ENCODE measurements at places on chromosomes 7 and 10. TPM values are rescaled to one million over a fixed set of nuclear protein-coding genes. Genes with fewer than 3 reads are reported as not detected.

DNA sequence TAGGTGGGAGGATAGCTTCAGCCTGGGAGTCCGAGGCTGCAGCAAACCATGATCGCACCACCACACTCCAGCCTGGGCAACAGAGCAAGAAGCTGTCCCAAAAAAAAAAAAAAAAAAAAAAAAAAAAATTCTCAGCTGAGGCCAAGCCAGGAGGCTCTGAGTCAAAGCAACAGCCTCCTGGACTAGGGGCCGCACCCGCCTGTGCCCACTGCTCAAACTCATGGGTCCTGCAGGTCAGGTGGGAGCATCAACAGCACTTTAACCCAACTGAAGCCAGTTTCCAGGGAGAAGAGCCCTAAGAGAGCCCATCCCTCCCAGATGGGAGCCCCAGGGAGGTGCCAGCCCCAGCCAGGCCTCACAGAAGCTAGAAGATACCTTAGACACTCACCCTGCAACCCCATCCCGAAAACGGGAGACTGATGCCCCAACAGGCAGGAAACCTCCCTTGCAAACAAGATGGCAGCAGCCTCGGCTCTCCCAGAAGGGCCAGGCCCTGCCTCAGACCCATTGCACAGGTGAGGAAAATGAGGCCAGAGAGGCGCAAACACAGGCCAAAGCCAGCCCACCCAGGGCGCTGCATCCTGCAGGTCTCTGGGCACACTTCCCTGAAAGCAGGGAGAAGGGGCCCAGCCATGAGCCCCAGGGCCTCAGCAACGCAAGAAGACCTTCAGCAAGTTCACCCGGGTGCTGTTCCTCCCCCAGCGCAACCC is 11.0 kb downstream of the PDGFA start:
- H3K27me3 ChIP-seq = peaks cover 12% of the 10 kb centered on the region
- no peak for DNase-seq
- no peaks in the 10 kb centered on the region for H3K4me1 ChIP-seq
- no peaks in the 10 kb centered on the region for H3K36me3 ChIP-seq

DNA sequence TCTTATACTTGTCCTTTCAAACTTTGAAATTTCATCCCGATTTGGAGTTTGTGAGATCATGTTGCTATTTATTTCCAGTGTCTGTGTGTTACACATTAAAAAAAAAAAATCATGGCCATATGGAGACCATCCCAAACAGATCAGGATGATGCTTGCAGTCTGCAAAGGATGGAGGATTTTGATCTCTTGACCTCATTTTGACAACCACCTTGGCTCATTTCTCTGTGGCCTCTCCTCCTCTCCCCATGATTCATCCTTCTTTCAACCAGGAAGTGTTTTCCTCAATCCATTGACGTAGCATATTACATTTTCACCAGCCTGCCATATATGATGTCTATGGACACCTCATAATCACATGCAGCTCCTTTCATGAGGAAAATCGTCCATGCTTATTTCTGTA is 68.9 kb upstream of the INSYN2A start:
- no peak overlapping the region for H3K4me3 ChIP-seq
- H3K27ac ChIP-seq = no peak overlapping the region
- H3K36me3 ChIP-seq = no peaks in the 10 kb centered on the region
- no peaks in the 10 kb centered on the region for H3K27me3 ChIP-seq

DNA sequence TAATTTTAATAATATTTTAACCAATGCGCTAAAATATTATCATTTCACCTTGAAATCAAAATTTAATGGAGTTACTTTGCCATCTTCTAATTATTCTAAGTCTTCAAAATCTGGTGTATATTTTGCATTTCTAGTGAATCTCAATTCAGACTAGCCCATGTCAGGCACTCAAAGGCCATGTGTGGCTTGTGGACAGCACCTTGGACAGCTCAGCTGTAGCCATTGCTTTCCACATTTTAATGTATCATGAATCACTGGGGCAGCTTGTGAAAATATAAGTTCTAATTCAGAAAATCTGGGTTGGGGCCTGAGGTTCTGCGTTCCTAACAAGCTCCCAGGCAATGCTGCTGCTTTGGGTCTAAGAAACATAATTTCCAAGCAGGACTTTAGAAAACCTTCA is 57.2 kb downstream of the MGAM2 start:
- no peak overlapping the region for H3K27ac ChIP-seq
- no peaks in the 10 kb centered on the region for H3K4me1 ChIP-seq
- no peaks in the 10 kb centered on the region for H3K36me3 ChIP-seq
- H3K27me3 ChIP-seq = no peaks in the 10 kb centered on the region

DNA sequence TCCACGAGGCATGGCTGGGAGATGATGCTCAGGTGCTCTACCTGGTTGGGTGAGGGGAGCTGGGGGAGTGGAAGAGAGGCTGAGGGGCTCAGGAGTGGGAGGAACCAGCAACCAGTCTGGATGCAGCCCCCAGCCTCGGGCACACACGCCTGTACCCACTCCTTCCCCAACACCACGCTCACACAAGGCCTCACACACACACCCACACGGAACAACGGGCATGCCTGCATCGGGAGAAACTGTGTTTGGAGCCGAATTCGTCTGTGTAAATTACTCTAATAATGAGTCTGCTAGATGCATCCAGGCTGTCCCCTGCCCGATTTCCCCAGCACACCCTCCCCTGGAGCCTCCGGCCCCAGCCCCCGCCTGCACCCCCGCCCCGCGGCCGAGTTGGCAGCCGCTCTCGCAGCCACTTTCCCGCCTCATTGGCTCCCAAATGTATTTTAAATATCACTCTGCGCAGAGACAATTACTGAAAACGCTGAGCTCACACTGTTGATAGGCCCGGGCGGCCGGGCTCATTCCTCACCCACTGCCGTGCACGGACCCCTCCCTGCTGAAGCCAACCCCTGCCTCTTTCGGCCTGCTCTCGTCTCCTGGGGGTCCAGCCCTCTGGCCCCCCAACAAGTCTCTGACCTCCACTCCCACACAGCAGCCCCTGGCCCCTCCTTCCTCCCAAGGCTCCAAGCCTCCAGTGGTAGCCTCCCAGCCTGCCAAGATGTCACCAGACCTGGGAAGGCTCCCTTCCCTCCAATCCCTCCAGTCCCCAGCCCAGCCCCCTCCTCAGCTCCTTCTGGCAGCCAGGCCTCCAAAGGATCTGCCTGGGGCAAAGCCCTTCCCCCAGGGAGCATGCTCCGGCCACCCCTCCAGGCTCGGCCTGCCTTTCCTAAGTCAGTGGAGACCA is 11.1 kb downstream of the H2BK1 start:
- no peaks in the 10 kb centered on the region for H3K36me3 ChIP-seq
- no peak overlapping the region for H3K27ac ChIP-seq
- DNase-seq = no peak
- no peaks in the 10 kb centered on the region for H3K4me1 ChIP-seq

- H3K36me3 ChIP-seq = no peaks in the 10 kb centered on the region
- no peak for DNase-seq
- no peak overlapping the region for H3K27ac ChIP-seq
- no peaks in the 10 kb centered on the region for H3K4me1 ChIP-seq
- no peak overlapping the region for H3K4me3 ChIP-seq
- no peaks in the 10 kb centered on the region for H3K27me3 ChIP-seq
These were observed 92.7 kb upstream of the RET start for GRCh38 chr10:42984035-42984610.

GRCh38 chr10:103936022-103936421 is 18.0 kb upstream of the STN1 start:
- H3K4me1 ChIP-seq = peaks cover 4% of the 10 kb centered on the region
- no peaks in the 10 kb centered on the region for H3K36me3 ChIP-seq
- H3K4me3 ChIP-seq = no peak overlapping the region
- H3K27ac ChIP-seq = no peak overlapping the region

DNA sequence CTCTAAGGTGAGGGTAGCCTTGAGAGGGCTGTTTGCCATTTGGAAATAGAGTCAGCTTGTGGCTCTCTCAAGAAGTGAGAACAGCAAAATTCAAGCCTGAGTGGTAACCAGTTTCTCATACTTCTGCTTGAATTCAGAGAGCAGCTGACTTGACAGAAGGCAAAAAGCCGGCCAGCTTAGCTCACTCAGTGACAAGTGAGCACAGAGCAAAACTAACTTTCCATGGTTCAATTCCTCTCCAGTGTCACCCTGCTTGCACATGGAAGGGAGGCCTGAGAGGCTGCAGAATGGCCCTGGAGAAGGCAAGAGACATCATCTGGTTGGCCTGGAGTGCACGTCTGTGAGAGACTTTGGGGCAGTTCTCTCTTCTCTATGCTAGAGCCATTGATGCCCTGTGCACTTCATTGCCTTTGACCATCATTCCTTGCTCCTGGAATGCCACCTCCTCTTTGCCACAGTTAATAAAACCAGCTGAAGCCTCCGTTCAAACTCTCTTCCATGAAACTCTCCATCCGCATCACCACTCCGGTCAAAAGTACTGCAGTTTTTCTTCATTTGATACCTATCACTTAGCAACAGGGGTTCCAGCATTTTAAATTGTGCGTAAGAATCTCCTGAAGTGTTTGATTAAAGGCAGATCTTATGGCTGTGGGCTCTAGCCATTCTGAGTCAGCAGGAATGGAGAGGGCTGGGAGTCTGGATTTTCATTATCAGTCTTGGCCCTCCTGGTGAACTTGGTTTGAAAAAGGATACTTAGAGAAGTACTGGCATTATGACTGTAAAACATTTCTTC is 69.8 kb upstream of the PIK3CG start:
- H3K4me3 ChIP-seq = no peak overlapping the region
- no peak overlapping the region for H3K27ac ChIP-seq
- no peak for DNase-seq
- H3K27me3 ChIP-seq = no peaks in the 10 kb centered on the region
- H3K4me1 ChIP-seq = no peaks in the 10 kb centered on the region
- H3K36me3 ChIP-seq = no peaks in the 10 kb centered on the region

DNA sequence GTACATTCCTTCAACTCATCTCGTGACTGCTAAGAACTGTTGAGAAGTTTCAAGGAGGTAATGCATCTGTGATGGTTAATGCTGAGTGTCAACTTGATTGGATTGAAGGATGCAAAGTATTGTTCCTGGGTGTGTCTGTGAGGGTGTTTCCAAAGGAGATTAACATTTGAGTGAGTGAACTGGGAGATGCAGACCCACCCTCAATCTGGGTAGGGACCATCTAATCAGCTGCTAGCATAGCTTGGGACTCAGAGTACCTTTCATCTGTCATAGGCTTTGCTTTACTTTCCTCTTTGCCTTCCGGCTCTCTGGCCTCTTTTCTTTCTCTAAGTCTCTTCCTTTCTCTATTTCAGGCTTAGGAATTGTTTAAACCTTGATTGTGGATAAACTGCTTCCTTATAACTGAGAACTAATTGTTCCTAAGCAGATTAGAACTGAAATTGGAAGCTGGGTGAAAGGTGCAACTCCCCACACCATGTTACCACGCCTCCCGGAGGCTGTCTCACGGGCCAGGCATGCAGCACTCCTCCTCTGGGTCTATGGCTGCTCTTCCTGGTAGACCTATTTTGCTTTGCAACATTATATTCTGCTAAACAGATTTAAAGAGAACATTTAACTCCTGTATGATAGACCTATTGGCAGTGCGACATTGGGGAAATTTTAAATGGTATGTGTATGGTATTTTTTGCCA is 298.2 kb downstream of the CCSER2 start:
- no peaks in the 10 kb centered on the region for H3K27me3 ChIP-seq
- H3K4me1 ChIP-seq = no peaks in the 10 kb centered on the region
- H3K27ac ChIP-seq = no peak overlapping the region
- H3K36me3 ChIP-seq = no peaks in the 10 kb centered on the region

Gene MAGI2
- total RNA-seq = 0.42 TPM

Gene C7orf57
- total RNA-seq = 0.05 TPM

DNA sequence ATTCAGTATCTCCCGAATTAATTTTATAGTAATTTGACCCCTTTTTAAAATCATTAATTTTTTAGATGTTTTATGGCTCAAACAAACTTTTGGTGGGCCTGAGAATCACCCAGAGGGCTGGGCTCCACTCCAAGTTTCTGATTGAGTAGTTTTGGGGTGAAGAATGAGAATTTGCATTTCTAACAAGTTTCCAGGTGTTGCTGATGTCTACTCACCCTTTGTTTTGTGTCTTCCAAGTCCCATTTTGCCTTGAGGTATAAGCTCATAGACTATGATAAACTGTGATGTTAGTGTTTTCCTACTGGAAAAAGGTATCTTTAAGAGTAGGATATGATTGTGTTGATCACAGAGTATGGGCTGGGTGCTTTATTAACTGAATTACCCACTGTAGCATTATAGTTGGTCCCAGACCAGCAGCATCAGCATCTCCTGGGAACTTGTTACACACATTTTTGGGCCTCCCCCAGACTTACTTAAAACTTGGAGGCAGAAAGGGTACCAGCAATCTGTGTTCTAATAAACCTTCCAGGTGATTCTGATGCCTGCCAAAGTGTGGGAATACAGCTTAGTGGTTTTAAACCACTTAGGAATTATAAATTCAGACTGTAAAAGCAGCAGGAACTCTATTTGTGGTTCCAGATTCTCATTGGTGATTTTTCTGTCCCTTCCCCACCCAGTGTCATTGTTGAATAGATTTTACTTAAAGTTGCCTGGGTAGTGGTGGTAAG is 19.1 kb downstream of the ZNRF2 start:
- H3K36me3 ChIP-seq = no peaks in the 10 kb centered on the region
- peaks cover 2% of the 10 kb centered on the region for H3K4me1 ChIP-seq
- no peak for DNase-seq
- no peak overlapping the region for H3K4me3 ChIP-seq
- no peaks in the 10 kb centered on the region for H3K27me3 ChIP-seq
- H3K27ac ChIP-seq = no peak overlapping the region

DNA sequence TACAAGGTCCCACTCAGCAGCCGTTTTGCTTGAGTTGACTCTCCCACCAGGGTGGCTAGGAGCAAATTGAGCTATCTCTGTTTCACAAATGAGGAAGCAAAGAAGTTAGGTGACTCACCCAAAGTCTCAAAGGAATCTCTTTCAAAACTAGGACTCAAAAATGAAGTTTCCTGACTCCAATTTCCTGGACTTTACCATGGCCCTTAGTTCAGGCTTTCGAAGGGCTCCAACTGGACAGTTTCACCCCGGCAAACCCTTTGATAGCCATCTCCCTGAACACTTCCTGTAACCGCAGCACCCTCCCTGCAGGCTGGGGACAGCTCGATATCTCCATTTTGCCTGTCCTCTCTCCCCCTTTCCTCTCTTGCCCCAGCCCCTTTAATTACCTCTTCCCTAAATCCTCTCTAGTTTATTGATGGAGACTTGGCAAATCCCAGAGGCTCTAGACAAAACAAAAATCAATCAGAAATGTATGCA is 4.7 kb upstream of the AFAP1L2 start:
- H3K4me3 ChIP-seq = no peak overlapping the region
- H3K4me1 ChIP-seq = peaks cover 5% of the 10 kb centered on the region
- no peak for DNase-seq
- H3K36me3 ChIP-seq = no peaks in the 10 kb centered on the region
- peaks cover 19% of the 10 kb centered on the region for H3K27me3 ChIP-seq

Gene AKR1C3
- total RNA-seq = 1.7 TPM

All from thymus (tissue), 14 donors.